ENCODE measurements at places on chromosomes 6 and 20. TPM values are rescaled to one million over a fixed set of nuclear protein-coding genes. Genes with fewer than 3 reads are reported as not detected.

GRCh38 chr6:50850223-50851048, 31.8 kb downstream of the TFAP2B start:
- DNase-seq = no peak

- DNase-seq = no peak
These were observed 16.2 kb downstream of the HMGN4 start for GRCh38 chr6:26554447-26554696.

Gene KIAA1755
- 16.1 TPM for total RNA-seq

- DNase-seq = no peak
These were observed 8.9 kb downstream of the CAPN11 start for GRCh38 chr6:44167567-44167966.

DNA sequence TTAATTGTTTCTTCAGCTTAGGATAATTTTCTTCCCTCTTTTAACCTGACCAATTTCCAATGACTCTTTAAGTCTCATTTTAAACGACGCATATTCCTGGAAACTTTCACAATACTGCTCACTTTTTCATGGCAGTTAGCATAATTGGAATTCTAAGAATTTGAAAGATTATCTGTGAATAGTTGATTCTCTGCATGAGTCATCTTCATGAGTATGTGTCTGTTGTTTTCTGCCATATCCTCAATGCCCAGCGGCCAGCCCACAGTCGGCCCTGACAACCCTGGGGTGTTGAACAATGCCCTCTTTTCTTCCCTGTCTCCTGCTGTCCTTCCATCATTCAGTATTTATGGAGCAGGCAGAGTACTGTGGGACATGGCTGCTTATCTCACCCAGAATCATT, 554.2 kb downstream of the CDH26 start:
- no peak for DNase-seq

DNA sequence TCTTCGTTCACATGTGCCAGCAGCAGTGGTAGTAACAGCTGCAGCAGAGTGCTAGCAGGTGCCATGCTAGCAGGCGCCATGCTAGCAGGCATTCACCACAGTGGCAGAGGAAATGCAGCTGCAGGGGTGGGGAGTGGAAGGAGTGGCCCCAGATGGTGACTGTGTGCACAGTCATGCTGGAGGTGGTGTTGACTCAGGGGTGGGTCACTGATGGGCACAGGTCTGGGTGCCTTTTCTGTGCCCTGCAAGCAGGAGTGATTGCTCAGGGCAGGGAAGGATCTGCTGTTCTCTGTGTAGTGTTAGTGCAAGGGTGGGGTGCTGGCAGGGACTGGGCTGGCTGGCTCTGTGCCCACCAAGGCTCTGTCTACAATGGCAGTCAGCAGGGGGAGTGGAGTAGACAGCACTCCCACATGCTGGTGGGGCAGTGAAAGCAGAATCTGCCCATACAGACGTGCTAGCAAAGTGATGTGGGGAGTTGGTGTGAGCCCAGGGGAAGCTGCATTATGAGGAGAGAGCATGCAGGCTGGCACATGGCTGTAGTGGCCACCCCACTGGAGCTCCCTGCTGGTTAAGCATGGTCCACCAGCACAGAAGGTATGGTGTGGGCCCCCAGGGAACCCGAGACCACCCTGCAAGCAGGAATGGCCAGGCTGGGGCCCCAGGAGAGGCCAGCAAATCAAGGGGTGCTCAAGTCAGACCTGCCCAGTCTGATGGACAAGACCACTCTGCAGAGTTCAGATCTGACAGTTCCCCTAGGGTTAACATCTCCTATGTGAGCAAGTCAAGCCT, 11.4 kb upstream of the TSPYL4 start:
- DNase-seq = no peak

- no peak for DNase-seq
These were observed 12.2 kb downstream of the BACH2 start for GRCh38 chr6:90284236-90285041.

DNA sequence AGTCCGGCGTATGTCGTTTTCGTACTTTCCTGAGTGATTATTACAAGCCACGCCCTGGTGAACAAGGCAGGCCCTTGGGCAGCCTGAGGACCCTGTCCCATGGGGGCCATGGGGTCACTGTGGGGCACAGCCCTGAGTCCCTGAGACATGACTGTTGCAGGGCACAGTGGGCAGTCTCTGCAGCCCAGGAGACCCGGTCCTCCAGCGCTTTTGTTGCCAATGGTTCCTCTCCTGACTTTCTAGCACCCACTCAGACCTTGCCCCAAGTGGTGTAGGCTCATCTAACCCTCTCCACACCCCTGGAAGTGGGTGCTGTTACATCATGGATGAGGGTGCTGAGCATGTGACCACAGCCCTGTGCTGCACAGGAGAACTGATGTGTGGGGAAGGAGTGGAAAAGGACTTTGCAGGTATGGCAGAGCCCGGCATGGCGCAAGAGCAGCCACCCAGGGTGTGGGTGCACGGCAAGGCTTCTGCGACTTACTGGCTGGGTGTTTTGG, 319.5 kb downstream of the TAF4 start:
- no peak for DNase-seq

- no peak for DNase-seq
These were observed 212.6 kb upstream of the MOCS1 start for GRCh38 chr6:40146902-40147301.

DNA sequence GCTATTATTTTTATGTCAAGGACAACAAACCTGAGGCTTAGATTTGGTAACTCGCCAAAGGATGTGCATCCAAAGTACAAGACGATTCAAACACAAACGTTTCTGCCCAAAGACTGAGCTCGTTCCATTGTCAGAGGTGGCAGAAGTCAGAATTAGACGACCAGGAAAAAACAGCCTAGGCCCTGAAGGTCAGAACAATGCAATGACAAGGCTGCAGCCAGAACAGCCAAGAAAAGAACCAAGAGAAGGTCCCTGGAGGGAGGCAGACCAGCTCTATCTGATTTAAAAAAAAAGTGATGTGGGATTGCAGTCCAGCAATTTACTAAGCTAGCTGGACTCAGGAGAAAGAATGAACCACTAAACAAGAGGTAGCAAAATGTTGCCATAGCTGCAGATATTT, 54.2 kb downstream of the NCOA7 start:
- no peak for DNase-seq

Gene PACRG
- 10.4 TPM for total RNA-seq

- DNase-seq = no peak
These were observed 102.2 kb downstream of the BACH2 start for GRCh38 chr6:90194371-90194841.

Gene IL20RA
- total RNA-seq = 0.60 TPM

DNA sequence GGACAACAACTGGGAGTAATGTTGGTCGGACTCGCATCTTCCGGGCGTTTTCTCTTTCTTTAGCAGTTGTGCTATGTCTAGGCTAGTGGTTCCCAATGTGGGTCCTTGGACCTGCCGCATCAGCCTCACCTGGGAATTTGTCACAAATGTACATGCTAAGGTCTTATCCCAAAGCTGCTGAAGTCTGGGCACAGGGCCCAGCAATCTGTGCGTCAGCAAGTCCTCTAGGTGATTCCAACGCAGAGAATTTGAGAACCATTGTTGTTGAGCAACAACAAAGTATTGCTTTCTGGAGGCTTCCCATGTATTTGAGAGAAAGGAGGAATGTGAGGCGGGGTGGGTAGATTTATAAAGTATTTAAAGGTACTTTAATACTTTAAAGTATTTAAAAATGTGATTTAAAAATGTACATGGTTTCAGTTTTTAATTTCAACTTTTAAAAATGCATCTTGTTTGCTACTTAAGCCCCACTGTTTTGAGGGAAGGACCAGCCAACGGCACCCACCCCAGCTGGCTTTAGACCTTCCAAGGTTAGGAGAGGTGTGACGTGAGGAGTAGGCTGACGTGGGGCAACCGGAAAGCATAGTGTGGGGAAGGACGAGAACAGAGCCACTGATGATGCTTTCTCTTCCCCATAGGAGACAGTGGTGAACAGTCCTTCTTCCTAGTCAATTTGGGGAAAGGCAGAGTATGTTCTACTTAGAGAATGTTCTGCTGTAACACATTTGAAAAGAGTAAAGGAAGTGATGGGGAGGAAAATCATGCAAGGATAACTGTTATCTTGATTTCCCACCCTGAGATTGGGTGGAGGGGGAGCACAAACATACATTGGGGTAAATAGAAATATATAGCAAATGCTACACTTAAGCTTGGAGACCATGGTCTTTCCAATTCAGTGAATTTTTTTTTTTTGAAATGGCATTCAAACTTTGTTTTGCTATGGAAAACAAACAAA, 4.3 kb downstream of the UST start:
- no peak for DNase-seq

Gene MYH7B
- 4.0 TPM for total RNA-seq

GRCh38 chr6:169689287-169689686, 12.5 kb downstream of the WDR27 start:
- DNase-seq = no peak

- DNase-seq = peak; percentile 47
These were observed 14.6 kb downstream of the CD40 start for GRCh38 chr20:46132705-46133120.

DNA sequence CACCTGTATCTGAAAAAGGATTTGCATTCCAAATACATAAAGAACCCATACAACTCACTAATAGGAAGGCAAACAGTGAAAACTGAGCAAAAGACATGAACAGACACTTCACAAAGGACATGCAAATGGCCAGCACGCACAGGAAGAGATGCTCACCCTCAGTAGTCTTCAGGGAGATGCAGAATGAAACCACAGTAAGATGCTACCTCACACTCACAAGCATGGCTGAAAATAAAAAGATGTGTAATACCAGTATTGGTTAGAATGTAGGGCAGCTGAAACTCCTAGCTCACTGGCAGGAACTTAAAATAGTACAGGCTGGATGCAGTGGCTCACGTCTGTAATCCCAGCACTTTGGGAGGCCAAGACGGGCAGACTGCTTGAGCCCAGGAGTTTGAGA, 64.6 kb downstream of the SNX5 start:
- no peak for DNase-seq

Gene SPINT4
- total RNA-seq = not detected

DNA sequence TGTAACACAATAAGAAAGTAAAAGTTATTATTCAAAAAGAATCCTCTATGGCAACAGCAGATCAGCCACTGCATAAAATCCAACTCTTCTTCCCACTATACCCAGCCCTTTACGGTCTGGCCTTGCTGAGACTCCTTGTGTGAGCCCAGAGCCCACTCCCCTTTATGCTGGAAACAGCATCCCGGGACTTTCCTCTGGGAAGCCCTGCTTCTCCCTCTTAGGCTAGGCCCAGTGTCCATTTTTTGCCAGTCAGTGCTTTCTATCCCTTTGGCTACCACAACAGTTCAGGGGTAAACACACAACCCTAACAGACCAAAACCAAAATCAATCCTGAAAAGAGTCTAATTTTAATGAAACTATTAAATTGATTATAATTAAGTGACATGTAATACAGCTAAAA, 20.6 kb downstream of the FKBP5 start:
- DNase-seq = no peak

- no peak for DNase-seq
These were observed 311.6 kb downstream of the CDC5L start for GRCh38 chr6:44699082-44699481.

- no peak for DNase-seq
These were observed 33.9 kb upstream of the RNGTT start for GRCh38 chr6:88997327-88997726.

Gene PXT1
- total RNA-seq = not detected

Gene SIM1
- total RNA-seq = not detected

GRCh38 chr6:56595490-56596122, 47.1 kb downstream of the DST start:
- peak; percentile 44 for DNase-seq

Gene ZKSCAN8
- total RNA-seq = 19.8 TPM

DNA sequence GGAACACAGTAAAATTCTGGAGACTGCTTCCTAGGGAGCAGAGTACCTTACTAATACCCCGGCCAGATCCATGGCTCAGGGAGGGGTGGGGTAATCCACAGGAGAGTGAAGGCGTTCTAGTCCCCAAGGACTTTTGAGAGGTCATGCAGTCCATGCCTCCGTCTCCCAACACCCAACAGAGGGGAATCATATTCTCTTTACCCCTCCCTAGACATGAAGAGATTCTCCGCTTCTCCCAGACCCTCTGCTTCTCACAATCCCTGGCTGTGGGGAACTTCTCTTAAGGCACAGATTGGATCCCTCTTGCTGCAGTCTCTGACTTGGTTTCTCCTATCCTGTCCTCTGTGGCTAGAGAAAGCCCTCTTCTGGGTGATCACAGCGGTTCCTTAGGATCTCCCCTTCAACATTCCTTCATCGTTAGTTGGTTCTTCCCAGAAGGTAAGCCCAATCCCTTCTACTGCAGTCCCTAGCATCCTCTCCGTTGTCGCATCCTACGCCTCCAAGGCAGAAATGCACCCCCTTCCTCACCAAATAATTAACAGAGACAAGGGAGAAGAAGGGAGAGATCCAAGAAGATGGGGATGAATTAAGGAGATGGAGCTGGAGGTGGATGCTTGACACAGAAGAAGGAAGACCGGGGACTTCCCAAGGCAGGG, 562 bp downstream of the GGT7 start:
- no peak for DNase-seq

DNA sequence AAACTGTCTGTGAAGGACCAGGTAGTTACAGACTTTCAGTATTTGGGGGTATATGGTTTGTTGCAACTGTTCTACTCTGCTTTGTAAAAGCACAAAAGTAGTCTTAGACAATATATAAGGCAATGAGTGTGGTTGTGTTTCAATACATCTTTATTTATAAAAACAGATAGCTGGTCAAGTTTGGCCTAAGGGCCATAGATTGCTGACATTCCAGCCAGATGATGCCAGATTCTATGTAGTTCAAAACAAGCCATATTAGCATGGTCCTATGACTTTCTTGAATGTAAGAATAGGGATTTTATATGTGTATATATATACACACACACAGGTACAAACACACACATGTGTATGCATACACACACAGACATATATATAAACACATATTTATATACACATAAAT, 201.8 kb downstream of the GRIK2 start:
- no peak for DNase-seq

- no peak for DNase-seq
These were observed 123.0 kb downstream of the AIG1 start for GRCh38 chr6:143183666-143184065.

DNA sequence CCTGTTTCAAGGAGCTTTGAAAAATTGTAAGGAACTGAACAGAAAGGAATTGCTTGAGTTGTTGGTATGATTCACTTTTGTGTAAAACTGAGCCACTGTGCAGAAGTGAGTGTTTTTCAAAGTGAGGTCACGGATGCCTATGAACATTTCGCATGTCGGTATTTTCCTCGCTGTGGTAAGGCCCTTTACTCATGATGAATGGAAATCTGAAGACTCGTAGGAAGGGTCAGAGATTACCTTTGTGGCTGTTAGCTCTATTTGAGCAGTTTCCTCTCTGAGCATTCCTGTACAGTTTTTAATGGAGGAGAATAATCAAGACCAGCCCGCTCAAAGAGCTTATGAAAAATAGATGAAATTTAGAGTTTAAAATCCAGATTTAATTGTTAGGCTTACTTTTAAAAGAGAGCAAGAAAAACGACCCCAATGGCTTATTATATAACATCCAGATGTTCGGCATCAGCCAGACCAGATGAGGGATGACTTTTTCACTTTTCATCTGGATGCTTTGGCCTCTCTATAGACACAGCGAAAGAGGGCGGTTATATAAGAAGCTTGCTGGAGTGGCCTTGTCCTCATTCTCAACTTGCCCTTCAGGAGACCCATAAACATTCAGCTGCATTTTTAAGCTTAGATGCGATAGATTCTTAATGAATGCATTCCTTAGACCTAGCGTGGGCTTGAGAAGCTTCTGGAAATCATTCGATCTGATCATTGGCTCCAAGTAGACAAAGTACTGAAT, 99.5 kb downstream of the CD83 start:
- DNase-seq = no peak

Gene FOXA2
- not detected for total RNA-seq

- DNase-seq = no peak
These were observed 98.2 kb upstream of the HDGFL1 start for GRCh38 chr6:22471132-22471690.

Measured in tibial nerve (tissue), 4 donors.